ENCODE measurements at places on chromosomes 3 and 15.

- DNase-seq, result no peak
Measured at GRCh38 chr3:116176974-116177555, 268.2 kb downstream of the LSAMP start.

- no peak for DNase-seq
Measured at GRCh38 chr3:185200639-185201038, 47.8 kb upstream of the C3orf70 start.

DNA sequence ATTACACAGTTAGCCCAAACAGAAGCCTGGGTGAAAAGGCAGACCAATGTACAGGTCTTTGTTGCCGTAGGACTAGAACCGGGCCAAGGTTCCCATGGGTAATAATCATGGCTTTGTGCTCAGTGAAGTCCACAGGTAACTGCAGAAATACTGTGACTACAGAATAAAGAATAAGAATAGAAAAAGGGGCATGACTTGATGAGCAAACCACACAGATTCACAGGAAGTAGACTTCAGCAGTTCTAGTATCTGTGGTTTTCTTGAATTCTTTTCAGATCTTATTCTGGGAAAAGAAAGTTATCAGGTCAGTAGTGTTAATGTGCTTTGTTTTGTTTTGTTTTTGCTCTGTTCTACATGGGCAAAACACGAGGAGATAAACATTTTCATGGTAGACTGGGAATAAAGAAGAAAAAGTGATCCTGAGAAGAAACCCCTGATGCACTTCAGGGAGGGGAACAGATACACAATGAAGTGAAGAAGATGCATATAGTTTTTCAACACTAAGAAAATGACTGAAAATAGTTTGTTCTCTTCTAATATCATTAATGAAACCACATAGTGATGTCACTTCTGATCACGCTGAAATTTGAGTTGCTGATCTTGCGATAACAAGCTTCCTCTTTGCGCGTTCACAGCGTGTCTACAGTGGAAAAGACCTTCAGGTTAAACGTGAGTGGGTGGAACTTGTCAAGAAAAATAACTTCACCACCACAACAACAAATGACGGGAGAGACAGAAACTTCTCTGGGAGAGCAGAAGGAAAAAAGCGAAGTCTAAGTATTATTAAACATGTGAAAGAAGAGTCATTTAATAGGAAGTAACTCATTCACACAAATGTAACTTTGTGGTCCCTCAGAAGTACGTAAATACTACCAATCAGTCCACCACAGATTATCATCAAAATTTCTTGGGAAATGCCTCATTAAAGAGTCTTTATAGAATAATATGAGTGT is 315.8 kb upstream of the SATB1 start:
- DNase-seq, result peak; percentile 17

DNA sequence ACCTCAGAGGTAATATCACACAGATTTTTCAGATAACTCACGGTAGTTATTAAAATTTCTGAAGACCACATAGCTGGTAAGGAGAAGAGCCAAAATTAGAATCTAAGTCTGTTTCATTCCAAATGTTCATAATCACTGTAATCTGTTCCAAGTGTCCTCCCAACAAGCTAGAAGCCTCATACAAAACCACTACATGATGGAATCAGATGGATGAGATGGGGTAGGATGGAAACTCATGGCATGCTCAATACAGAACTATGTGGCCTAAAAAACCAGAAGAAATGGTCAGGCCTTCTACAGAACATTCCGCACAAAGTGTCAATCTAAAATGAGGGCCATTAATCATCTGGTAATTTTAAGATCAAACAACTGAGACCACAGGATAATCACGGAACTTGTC is 91.8 kb downstream of the THBS1 start:
- no peak for DNase-seq

- no peak for DNase-seq
Measured at GRCh38 chr15:49462232-49462844, 39.3 kb downstream of the FGF7 start.

Measured in stimulated activated CD4-positive, alpha-beta T cell treated with anti-CD3 and anti-CD28 coated beads, Interleukin-1b, Interleukin-23, amount 100 ng/mL, for 1 hour (primary cell).